ENCODE measurements at places on chromosomes 5 and 9.

GRCh38 chr5:77630114-77630680, 8.3 kb downstream of the OTP start:
- DNase-seq: no peak

- DNase-seq: no peak
Measured at GRCh38 chr9:128902351-128903078, 18.3 kb upstream of the PHYHD1 start.

DNA sequence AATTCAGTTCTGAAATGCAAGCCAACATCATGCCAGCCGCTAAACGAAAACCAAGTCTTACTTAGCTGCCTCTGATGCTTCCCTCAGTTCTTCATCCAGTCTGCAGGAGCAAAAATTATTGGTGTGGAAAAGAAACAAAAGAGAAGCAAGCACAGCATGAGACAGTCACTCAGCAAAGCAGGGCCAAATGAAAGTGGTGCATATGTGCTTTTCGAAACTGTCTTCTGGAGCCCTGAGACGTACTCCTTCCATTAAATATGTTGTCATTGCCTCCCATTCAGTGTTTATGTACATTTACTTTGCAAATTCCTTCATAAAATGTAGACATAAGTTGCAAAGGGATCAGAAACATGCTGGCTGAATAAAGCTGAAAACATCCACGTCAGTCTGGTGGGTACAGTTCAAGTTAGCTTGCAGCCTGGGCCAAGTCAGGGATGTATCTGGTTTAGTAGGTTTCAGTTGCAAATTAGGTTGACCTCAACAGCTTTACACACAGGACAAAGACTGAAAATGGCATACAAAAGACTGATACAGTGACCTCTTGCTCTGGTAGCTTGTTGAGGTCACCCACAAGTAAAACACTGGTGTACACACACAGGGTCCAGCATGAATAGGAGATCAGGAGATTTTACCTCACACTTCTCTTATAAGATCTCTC, 139.7 kb upstream of the PCA3 start:
- DNase-seq: peak; percentile 33

DNA sequence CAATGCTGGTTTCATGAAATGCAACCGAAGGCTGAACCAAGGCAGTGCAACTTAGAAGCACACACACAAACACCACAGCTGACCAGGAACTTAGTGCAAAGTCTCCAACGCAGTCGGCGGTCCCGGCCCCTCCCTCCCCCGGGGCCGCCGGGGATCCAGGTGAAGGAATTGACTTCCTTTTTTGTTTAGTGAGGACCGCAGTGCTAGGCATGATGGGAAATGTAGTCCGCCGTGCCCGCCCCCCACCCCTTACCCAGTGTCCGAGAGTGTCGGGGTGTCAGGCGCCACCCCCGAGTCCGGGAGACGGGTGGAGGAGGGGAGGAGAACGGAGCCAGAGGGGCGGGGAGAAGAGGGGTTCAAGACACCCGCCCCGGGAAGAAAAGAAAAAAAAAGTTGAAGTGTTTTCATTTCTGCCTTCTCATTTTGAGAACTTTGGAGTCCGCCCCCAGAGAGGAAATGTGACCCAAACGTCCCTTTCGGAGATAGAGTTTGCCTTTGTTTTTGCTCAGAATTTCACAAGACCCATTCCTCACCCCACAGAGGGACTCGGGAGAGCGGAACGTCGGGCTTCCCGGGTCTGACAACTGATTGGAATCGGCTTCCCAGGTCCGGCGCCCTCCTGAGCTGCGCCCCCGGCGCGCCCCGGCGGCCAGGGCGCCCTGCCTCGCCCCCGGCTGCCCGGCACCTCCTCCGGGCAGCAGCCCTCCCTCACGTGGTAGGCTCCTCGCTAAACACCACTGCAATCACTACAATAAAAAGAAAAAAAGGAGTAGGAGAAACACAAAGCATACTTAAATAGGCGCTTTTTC, 2.0 kb downstream of the IER5L start:
- peak; percentile 91 for DNase-seq

DNA sequence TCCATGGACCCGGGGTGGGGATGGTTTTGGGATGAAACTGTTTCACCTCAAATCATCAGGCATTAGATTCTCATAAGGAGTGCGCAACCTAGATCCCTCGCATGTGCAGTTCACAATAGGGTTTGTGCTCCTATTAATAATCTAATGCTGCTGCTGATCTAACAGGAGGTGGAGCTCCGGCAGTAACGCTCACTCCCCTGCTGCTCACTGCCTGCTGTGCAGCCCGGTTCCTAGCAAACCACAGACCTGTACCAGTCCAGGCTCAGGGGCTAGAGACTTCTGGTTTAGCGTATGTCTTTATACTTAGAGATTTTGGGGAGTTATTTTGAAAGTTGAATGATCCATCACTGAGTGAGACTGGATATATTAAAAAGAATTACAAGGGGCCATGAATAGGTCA, 50.2 kb downstream of the RICTOR start:
- DNase-seq: no peak

- DNase-seq: no peak
Measured at GRCh38 chr5:153752890-153753289, 262.4 kb downstream of the GRIA1 start.

DNA sequence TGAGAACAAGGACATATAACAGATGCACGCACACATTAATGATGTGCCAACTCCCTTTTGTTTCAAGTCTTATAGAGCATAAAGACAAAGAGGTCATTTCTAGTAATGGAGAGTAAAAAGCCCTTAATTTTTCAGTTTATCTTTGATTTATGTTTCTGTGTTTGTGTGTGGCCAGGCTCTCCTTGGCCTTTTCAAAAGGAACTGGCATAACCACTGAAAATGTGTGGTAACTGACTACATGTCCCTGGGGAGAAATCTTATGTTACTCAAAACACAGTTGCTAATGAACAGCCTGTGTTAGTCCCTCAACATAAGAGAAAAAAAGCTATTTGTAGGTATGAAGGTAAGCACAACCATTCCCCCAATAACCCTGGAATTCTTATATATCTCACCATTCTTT, 47.6 kb upstream of the SHOC1 start:
- no peak for DNase-seq

DNA sequence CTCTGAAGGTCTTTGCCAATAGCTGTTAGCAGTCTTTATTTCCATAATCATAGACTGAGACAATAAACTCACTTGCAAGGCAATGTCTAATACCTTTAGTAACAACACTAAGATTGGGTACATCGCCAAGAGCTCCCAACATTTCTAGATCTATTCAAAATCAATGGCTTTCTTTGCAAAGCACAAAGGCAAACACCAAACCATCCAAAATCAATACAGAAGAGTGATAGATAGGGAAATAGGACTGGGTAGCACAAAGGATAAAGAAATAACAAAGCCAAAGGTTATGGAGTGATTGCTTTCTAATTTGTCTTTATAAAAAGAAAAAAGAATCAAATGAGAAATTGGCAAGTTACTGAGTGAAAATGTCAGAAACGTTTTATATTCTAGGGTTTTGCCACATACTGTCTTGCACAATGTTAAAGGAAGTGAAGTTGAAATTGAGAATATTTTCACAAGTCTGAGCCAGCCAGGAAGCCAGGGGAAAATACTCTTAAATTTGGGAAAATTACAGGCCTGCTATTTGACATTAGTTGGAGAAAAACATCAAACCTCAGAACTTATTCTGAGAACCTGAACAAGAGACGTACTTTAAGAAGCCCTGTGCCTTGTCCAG, 53.3 kb upstream of the LHFPL2 start:
- no peak for DNase-seq

DNA sequence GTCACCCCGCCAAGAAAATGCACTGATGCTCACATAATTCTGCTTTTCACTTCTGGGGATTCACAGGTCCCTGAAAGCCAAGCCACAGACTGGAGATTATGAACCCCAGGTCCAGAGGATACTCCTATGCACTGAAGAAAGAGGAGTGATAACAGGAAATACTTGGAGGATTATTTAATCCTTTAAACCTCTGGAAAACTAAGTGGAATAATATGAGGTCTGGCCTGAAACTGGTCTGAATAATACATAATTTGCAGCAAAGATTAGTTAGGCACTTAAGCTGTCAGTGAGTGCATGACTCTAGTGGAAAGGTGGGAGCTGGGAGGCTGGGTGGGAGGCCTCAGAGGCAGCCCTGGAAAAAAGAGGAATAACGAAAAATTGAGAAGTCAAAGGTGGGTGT, 45.7 kb downstream of the MARCHF3 start:
- no peak for DNase-seq

GRCh38 chr5:167725741-167726140, 565.7 kb upstream of the WWC1 start:
- no peak for DNase-seq

GRCh38 chr5:113989913-113990305, 372.0 kb upstream of the KCNN2 start:
- no peak for DNase-seq

Data from skin of body (tissue), 3 donors.